Metanephros (tissue), 2 donors: ENCODE measurements at places on chromosomes 4 and X. TPM values are rescaled to one million over a fixed set of nuclear protein-coding genes. Genes with fewer than 3 reads are reported as not detected.

Gene TMEM35A
- total RNA-seq: 4.0 TPM

Gene MXRA5
- 23.9 TPM for total RNA-seq

Gene SAT1
- 236 TPM for total RNA-seq

Gene RTL5
- 10.6 TPM for total RNA-seq

Gene NPY1R
- total RNA-seq: 26.4 TPM

Gene SHROOM3
- 75.9 TPM for total RNA-seq

Gene EGF
- 9.3 TPM for total RNA-seq

Gene GRIA3
- total RNA-seq: 4.4 TPM

Gene GBA3
- 13.3 TPM for total RNA-seq

Gene RAB33A
- 1.3 TPM for total RNA-seq

Gene ZNF630
- 3.4 TPM for total RNA-seq

Gene NPY5R
- 1.6 TPM for total RNA-seq

Gene RHOXF1
- total RNA-seq: 0.47 TPM

Gene C1QTNF7
- total RNA-seq: 19.2 TPM

Gene PRMT9
- 24.0 TPM for total RNA-seq

Gene ENPP6
- 3.9 TPM for total RNA-seq

Gene TMSB15B
- total RNA-seq: 11.7 TPM

Gene FAM47C
- not detected for total RNA-seq

Gene AFM
- 10.0 TPM for total RNA-seq

Gene S100G
- total RNA-seq: not detected

Gene AWAT2
- total RNA-seq: not detected

Gene FATE1
- total RNA-seq: 0.29 TPM

Gene GPR34
- total RNA-seq: 7.2 TPM

Gene NHS
- 16.8 TPM for total RNA-seq

Gene UGT2B15
- not detected for total RNA-seq

Gene NMU
- 5.1 TPM for total RNA-seq

Gene SFRP2
- total RNA-seq: 12.3 TPM

Gene HTN3
- total RNA-seq: not detected

Gene SERTM2
- total RNA-seq: 1.3 TPM

Gene MAGEC1
- not detected for total RNA-seq

Gene ZCCHC12
- 1.2 TPM for total RNA-seq

Gene BRS3
- not detected for total RNA-seq

Gene PGAM4
- total RNA-seq: not detected

Gene TIGD4
- 2.2 TPM for total RNA-seq

Gene CFI
- 97.7 TPM for total RNA-seq

Gene NPNT
- 101 TPM for total RNA-seq

Gene ARHGEF38
- 3.7 TPM for total RNA-seq

Gene CXorf51B
- total RNA-seq: not detected

Gene CORIN
- total RNA-seq: 5.8 TPM

Gene NCAPG
- 12.6 TPM for total RNA-seq

Gene PRPS1
- total RNA-seq: 31.5 TPM

Gene CXCL3
- total RNA-seq: 2.6 TPM
